Activated gamma-delta T cell treated with anti-CD3 and anti-CD28 coated beads, Interleukin-2, amount 50 U/mL, for 16 hours (primary cell): ENCODE measurements at places on chromosomes 2 and 18.

DNA sequence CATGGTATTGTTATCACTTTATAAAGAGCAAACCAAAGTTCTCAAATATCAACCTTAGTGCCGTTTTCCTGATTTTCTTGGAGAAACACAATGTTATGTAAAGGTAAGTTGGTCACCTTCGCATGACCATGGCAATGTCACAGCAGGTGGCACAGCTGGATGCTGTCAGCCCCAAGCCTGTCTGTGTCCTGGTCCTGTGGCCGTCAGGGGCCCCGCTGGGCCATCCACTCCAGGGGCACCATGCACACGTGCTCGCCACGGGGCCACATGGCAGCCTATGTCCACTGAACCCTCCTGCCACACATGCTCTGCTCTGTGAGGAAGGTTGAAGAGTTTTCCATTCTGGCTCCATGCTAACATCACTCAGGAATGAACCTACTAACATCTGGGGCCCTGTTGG, 85.9 kb downstream of the EIPR1 start:
- DNase-seq, result no peak

GRCh38 chr2:5373200-5373599, 319.0 kb upstream of the SOX11 start:
- DNase-seq, result no peak

GRCh38 chr2:232102380-232102779, 140.9 kb downstream of the DIS3L2 start:
- no peak for DNase-seq

GRCh38 chr2:124524155-124524915, 499.2 kb downstream of the CNTNAP5 start:
- no peak for DNase-seq

DNA sequence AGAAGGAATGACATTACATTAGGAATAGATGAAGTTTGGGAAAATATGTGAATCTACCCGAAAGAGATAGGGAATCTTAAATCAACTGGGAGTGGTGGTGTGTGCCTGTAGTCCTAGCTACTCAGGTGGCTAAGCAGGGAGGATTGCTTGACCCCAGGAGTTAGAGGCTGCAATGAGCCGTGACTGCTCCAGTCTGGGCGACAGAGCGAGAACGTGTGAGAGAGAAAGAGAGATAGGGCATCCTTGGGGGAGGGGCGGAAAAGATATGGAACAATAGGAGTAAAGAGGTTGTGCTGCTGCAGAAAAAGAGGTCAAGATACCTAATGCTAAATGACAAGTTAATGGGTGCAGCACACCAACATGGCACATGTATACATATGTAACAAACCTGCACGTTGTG, 47.1 kb upstream of the ADAM23 start:
- DNase-seq, result no peak

DNA sequence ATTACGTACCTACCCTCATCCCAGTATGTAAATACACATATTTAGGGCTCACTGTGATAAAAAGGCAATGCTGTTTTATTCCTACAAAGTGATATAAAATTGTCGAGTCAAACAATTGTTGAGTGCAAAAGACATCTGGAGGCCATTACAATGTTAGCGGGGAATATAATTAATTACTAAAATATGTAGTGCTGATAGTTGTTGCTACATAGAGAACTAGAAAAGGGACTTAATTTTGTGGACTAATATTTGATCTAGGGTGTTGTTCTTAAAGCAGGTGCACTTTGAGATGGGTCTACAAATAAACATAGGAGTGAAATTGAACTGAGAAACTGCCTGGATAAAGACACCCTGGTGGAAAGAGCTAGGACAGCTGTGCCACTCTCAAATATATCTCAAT, 300.1 kb downstream of the NOL4 start:
- no peak for DNase-seq

- no peak for DNase-seq
These were observed 138.5 kb upstream of the DAPL1 start for GRCh38 chr2:158656492-158657229.

DNA sequence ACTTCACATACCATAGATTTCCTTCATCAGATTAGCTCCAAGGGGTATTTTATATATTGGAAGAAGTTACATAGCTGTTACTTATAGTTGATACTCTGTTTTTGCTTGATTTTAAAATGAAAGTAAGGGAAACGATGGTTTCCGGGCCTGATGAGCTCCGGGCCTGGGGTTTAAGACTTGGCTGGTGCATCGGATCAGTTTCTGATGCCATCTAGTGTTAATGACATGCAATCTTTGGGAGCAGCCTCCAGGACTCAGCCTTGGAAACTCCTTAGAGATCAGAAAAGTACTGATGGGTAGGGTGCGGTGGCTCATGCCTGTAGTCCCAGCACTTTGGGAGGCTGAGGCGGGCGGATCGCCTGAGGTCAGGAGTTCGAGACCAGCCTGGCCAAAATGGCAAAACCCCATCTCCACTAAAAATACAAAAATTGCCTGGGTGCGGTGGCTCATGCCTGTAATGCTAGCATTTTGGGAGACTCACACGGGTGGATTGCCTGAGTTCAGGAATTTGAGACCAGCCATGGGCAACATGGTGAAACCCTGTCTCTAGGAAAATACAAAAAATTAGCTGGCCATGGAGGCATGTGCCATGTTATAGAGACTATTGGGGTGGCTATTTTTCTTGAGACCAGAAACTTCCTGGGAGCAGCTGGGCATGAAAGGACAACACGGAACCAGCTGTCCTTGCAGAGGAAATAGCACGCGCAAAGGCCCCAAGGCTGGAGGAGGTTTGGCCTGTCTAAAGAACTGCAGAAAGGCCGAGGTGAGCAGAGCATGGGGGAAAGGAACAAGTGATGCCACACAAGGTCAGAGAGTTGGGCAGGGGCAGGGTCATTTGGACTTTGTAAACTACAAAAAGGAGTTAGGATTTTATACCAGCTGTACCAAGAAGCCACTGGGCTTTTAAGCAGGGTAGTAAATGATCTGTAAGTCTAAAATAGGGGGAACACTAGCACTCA, 46.9 kb upstream of the CNOT11 start:
- DNase-seq, result peak; percentile 7

DNA sequence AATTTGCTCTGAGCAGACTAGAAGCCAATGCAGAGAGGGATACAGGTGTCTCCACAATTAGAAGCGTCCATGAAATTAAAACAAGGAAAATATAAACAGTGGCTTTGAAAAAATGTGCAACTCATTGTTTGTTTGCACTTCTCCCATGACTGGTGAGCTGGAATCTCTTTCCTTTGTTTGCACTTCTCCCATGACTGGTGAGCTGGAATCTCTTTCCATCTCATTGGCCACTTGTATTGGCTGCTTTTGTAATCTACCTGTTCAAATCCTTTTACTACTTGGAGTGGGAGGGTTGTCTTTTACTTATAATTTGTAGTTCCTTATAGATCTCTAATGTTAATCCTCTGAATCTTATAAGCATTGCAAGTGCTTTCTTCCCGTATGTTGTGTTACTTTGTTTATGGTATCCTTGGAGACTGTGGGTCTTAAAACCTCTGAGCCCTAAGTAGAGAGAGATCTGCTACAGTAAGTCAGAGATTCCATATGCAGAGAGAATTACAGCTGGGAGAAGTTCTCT, 94.1 kb downstream of the RTN4 start:
- DNase-seq, result no peak

DNA sequence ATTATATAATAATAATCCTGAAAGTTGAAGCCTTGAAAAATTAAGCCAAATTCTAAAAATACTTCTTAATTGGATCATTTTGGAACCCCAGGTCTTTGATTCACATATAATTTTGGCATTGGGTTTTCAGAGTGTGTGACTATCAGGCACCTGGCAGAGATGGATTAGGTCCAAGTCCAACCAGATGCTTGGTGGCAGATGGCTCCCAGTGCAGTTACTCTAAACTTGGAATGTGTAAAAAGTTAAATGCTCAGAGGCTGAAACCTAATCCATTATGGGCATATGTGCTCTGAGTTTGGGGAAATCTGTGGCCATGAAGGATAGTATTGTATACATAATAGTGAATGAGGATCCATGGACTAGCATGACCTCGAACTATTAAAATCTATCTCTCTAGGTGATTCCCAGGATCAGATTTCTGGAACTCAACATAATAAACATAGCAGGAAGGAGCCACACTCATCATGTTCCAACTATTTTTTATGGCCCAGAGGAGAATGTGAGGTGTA, 333.0 kb downstream of the RPRM start:
- no peak for DNase-seq

DNA sequence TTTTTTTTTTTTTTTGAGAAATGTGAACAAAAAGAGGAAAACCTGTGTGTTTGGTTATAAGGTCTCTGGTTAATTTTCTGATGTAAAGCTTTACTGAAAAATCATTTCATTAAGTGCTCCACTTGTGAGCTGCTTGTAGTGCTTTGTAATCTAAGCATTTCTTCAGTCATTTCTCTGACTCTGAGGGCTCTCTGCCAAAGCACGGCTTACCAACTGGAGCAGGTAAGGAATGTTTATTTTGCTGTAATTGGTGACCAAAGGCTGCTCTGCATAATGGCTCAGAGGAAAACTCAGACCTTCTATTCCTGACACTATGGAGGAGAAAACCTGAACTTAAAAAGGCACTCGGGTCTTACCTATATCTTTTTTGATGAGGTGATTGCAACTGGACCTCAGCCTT, 848.8 kb downstream of the MBD2 start:
- DNase-seq, result no peak

DNA sequence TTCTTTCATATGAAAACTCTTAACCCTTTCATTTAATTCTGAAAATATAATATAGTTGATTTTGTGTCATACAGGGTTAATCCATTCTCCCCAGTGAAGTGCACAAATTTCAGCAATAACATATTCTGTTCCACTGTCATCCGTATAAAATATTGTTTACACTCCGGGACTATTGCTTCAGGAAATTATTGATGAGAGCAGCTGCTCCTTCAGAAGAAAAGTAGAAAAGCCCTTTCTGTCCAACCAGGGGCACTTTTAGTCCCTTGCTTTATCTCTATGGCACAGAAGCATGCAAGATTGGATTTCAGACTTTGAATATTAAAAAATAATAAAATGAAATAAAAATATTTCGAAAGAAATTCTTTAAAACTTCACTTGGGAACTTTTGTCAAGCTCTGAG, 535.7 kb upstream of the SLC39A10 start:
- DNase-seq, result no peak

- DNase-seq, result no peak
These were observed 147.7 kb downstream of the CTNNA2 start for GRCh38 chr2:79660557-79660956.

GRCh38 chr2:31199206-31199605, 18.1 kb downstream of the CAPN14 start:
- no peak for DNase-seq

GRCh38 chr2:203687165-203687564, 19.3 kb upstream of the CD28 start:
- DNase-seq, result no peak

DNA sequence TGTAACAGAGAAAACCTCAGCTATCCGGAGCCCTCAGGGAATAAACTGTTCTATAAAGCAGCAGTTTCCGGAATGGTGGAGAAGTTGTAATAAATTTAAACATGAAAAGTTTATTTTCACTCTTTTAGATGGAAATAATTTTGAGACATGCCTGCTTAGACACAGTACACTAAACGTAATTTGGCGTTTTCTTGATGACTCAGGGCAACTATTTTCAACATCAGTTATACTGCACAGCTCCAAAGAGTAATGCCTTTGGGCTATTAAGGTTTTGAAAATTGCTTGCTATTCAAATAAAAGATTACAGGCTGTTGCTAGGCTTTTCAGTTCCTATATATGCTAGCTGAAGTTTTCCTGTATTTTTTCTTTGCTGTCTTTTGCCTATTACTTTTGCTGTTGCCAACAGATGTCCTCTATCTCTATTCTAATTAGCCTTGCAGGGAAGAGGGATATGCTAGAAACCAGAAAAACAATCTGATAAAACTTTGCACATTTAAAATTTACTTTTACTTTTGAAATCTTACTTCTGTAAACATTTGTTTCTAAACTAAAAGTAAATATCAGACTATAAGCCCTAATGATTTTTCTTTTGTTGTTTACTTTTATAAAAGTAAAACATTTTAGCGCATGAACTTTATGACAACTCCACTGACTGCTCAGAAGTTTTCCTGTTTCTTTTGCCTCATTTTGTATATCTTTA, 113.4 kb upstream of the WDSUB1 start:
- DNase-seq, result no peak

DNA sequence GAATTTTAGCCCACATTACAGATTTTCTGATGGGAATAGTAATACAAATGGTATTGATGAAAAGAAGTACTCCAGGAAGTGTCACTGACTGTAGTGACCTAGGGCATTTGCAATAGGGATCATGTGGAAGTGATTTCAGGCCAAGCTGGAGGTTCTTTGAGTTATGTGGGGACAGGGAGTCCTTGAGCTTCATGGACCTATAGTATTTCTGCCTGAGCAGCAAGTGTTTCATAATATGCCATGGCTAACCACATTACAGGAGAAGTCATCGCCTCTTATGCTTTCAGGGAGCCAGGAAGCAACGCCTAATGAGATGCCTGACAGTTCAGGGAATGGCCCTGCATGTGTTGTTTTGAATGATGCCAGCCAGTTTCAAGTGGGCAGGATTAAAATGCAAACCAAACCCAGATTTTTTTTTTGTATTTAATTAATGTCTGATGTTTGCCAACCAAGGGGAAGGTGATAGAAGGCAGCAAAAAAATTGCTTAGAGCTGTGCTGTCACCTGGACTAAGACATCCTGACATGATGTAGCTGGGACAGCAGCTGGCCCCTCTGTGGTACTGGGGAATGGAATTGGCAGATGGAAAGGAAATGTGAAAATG, 109.5 kb downstream of the RAPGEF4 start:
- DNase-seq, result no peak

- no peak for DNase-seq
These were observed 329.6 kb upstream of the ACVR2A start for GRCh38 chr2:147515213-147515612.

GRCh38 chr2:158724803-158725381, 70.2 kb upstream of the DAPL1 start:
- no peak for DNase-seq

- DNase-seq, result no peak
These were observed 83.5 kb downstream of the LDLRAD4 start for GRCh38 chr18:13302040-13302439.

DNA sequence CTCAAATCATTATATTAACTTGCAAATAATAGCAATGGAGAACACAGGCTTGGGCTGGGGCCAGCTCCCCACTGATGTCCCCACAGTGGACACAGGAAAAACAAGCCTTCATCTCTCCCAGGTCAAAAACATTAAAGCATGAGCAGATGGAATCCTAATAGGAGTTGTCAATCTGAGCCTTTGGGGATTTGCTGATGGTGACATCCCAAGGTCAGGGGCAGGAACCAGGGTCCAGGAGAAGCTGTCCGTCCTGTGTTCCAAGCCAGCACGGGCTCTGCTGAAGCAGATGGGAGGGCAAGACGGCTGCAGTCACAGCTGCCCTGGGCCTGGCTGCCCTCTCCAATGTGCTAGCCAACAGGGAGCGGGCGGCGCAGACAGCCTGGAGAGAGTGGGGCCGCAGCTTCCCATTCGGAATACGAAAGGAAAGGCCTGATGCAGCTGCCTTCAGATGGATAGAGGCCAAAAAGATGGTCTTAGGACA, 135.5 kb downstream of the NDUFA10 start:
- DNase-seq, result no peak
